ENCODE measurements at places on chromosomes 7 and 10.

GRCh38 chr7:12025246-12025645, 185.8 kb upstream of the TMEM106B start:
- no peak for DNase-seq

GRCh38 chr7:39252916-39253315, 275.2 kb downstream of the POU6F2 start:
- no peak for DNase-seq

DNA sequence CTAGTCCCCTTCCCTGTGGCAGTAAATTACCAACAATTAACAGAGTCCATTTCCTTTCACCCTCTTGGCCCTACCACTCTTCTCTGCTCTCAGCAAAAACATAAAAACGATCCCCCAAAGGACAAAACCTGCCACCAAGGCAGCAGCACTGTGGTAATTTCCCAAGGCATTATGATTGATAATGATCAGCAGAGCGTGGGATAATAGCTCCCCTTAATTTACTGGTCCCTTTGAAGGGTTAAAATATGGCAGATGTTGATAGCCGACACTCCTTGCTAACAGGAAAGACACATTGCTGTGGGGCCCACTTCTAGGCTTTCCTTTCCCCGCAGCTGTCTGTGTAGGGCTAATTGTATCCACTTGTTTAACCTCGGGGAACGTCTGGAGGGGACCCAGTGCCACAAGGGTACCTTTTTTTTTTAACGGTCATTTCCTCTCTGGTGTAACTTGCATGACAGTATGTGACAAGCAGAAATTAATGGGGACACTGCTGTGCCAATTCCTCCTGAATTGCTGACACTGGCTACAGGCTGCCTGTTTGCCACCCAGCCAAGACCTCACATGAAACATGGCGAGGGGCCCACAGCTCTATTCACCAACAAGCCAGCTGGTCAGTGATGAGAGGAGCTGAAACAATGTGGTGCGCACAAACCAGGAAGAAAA, 81.3 kb downstream of the CDK6 start:
- no peak for DNase-seq

DNA sequence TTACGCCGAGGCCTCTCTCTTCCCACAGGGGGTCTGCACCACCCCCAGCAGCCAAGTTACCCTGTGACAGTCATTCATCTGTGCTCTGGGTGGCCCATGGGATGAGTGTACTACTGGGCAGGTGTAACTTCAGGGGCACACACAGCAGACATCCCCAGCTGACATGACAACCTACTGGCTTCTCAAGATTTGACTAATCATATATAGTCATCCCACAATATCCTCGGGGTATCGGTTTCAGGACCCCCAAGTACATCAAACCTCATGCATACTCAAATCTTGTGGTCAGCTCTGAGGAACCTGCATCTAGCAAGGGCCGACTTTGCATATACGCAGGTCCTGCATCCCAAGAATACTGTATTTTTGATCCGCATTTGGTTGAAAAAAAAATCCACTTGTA, 336.9 kb upstream of the C7orf33 start:
- DNase-seq: peak; percentile 27

DNA sequence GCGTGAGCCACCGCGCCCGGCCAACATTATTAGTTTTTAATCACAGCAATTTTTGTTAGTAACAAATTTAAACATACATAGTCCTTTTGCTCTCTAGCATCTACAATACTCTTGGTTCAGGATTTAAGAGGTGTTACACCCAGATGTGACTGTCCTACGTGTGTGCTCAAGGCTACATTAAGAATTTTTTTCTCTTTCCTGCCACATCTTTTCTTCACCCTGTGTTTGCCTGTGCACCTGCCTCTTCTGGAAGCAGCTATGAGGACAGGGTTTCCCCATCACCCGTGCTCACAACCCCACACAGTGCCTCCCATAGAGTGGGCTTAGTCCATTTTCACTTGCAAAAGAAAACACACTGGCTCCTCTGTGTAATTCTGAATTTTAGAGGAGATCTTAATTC, 186.7 kb upstream of the KLF6 start:
- no peak for DNase-seq

DNA sequence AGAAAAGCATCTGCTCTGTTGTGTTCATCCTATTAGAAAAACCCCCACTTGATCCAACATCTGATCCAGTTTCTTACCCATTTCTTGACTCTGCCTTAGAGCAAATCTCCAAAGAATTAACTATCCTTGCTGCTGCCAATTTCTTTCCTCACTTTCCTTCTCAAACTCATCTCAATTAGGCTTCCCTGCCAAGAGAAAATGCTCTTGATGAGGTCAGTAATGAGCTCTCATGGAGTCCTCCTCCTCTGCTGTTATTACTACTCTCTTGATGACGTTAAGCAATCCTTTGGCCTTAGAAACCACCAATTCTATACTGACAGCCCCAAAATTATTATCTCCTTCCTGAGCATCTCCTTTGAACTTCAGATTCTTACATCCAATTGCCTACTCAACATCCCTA, 162.0 kb upstream of the FAM13C start:
- no peak for DNase-seq

DNA sequence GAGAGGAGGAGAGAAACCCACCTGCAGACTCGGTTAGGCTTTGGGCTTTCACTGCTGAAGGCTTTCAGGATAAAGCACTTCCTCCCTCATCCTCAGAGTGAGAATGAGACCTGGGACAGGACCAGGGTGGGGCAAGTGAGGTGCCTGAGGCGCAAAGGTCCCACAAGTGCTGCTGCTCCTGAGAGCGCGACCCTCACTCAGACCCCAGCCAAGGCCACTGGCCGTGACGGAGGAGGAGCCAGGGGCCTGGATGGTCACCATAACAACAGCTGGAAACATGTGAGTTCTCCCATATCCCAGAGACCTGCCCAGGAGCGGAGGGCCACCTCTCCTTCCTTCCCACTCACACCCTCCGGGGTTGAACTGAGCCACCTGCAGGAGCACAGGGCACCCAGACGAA, 46.9 kb upstream of the MKRN1 start:
- DNase-seq: no peak

DNA sequence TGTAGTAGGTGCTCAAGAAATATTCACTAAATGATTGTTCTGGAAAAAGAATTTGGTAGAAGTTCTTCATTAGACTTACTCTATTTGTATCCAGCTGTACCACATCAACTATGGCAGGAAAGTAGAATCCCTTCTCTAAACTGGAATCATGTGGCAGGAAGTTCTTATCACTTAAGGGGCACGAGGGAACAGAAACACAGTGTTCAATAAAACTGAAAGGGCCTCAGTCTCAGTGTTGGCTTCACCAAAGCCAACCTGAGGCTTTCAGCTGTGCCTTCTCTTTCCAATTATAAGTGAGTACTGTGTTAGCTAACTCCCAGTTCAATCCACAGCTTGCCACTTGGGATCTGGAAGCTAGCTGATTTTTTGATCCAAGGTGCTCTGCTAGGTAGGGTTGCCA, 257.6 kb upstream of the LRGUK start:
- DNase-seq: no peak

Data from GM20000 (cell line).